ENCODE measurements at places on chromosomes 1 and 21.
A peak's percentile ranks its signal among the peaks of the same experiment; 100 is the strongest.

GRCh38 chr1:49052102-49052501 is 275.4 kb upstream of the BEND5 start:
- DNase-seq, result peak; percentile 16

DNA sequence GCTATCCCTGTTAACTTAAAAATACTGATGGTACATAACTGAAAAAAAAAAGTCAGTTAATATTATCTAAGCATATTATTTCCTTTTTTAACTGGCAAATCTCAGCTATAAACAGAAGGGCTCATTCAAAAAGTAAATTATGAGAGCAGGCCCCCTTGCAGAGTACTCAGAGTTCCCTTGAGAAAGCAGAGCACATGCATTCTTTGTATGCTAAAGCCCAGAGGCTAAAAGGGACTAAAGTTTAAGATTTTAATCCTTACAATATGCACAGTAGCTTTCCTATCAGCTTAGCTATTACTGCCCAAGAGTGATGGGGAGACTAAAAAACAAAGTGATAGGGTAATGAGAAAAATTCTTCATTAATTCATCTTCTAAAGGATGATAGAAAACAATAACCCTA is 18.5 kb downstream of the SLC16A1 start:
- no peak for DNase-seq

- DNase-seq, result no peak
These were observed 16.6 kb upstream of the ATP2B4 start for GRCh38 chr1:203609979-203610493.

GRCh38 chr1:96362623-96363022 is 359.0 kb upstream of the PTBP2 start:
- no peak for DNase-seq

DNA sequence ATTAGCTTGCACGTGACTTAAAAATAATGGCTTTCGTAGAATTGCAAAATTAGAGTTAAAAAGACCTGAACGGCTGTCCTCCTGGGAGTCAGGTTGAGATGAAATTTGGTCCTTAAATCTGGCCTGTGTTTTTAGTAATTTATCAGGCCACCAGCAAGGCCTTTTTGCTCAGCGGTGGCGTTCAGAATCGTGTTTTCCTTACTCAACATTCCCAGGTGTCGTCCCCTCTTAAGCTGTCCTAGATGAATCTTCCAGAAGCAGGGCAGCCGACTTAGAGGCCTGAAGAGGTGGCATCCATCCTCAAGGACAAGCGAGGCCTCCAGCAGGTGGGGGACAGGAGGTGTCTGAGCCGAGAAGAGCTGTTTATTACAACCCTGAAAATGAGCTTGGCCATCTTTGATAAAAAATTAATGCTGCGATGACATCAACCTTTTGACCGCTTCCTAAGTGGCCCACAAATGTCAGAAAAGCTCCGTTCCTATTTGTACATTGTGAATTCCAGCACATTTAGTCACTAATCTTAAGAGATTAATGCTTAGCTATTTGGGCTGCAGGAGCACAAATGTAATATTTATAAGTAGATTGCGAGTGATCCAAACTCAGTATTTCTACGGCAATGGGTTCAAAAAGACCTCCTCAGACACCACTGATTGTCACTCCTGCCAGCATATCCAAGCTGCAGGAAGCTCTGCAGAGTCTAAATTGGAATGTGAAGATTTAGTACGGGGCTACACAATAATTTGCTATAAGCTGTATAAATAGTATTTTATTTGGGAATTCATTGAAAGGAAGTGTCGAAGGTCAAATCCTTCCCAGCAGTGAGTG is 344.1 kb upstream of the VAMP3 start:
- no peak for DNase-seq

- no peak for DNase-seq
These were observed 15.9 kb downstream of the WNT3A start for GRCh38 chr1:228022571-228023293.

DNA sequence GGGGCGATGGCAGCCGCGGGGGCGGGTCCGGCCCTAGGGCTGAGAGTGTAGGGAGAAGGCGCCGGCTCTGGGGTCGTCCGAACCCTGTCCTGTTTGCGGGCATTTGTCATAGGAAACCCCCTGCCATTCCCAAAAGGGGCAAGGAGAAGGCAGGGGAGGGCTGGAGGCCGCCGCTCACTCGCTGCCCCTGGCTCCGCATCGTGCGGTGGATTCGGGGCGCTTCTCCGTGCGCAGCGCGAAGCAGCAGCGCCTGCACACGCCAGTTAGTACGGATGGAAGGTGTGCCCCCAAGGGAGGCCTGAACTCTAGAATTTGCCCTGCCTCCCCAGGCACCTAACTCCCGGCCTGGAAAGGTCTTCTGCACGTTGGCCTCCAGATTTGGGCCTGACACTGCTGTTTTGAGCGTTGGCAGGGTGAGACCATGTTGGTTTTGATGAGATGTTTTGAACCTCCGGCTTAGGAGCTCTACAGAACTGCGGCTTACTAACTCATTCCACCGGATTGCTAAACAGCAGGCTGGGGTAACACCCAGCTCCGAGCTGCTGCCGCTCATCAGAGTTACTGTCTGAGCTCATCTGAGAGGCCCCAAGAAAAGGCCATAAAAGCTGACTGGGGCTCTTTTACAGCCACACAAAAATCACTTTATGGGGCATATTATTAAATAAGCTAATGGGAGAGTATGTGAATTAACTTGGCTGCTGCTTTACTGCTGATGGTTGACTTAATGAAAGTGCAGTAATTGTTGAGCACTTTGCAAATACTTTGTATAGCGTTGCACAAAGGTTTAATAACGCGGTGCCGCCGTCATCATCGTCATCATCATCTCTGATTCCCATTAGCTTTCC is 987 bp downstream of the GPR137B start:
- DNase-seq, result no peak

- DNase-seq, result no peak
These were observed 54.0 kb upstream of the LRP8 start for GRCh38 chr1:53381790-53382401.

DNA sequence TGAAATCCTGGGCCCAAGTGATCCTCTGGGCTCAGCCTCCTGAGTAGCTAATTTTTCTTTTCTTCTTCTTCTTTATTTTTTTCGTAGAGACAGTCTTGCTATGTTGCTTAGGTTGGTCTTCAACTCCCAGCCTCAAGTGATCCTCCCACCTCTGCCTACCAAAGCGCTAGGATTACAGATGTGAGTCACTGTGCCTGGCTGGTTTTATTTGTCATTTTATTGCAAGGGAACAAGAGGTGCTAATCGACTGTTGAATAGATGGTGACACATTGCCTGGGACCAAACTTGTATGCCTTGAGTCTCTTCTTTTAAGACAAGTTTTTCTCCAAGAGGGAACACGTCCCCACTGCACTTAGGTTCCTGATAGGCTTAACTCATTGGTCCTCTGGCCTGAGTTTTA is 20.0 kb upstream of the KLHDC8A start:
- no peak for DNase-seq

DNA sequence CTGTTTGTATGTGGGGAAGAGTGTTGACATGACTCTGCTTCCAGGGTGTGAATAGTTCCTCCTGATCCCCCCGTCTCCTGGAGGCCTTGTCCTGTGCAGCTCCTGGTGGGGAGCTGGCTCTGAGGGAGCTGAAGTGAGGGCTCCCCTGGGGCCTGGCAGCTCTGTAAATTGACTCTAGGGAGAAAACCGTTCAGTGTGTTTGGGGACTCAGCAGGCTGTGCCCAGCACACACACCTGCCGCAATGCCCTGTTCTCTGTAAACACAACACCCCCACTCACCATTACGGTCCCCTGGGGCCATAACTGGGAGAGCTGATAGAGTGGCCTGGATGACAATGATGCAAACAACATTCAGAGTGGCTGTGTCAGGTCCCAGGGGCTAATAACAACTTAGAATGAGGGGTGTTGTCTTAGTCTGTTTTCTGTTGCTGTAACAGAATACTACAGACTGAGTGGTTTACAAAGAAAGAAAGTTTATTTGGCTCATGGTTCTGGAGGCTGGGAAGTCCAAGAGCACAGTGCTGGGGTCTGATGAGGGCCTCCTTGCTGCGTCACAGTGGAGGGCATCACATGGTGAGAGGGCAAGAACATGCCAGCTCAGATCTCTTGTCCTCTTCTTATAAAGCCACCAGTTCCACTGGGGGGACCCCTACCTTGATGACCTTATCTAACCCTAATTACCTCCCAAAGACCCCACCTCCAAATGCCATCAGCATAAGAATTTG is 15.3 kb downstream of the ADORA1 start:
- no peak for DNase-seq

GRCh38 chr1:89692601-89693521 is 59.9 kb downstream of the LRRC8C start:
- DNase-seq, result no peak

GRCh38 chr1:234853906-234854644 is 244.1 kb upstream of the IRF2BP2 start:
- no peak for DNase-seq

GRCh38 chr1:38611664-38612211 is 247.8 kb downstream of the RRAGC start:
- no peak for DNase-seq
